ENCODE measurements at places on chromosomes 7 and 10.

GRCh38 chr10:122510736-122511135 lies 49.4 kb downstream of the HTRA1 start:
- DNase-seq = no peak
- H3K4me1 ChIP-seq = no peaks in the 10 kb centered on the region
- no peak overlapping the region for H3K4me3 ChIP-seq
- peaks cover 50% of the 10 kb centered on the region for H3K36me3 ChIP-seq
- no peak overlapping the region for H3K27ac ChIP-seq
- no peaks in the 10 kb centered on the region for H3K27me3 ChIP-seq

DNA sequence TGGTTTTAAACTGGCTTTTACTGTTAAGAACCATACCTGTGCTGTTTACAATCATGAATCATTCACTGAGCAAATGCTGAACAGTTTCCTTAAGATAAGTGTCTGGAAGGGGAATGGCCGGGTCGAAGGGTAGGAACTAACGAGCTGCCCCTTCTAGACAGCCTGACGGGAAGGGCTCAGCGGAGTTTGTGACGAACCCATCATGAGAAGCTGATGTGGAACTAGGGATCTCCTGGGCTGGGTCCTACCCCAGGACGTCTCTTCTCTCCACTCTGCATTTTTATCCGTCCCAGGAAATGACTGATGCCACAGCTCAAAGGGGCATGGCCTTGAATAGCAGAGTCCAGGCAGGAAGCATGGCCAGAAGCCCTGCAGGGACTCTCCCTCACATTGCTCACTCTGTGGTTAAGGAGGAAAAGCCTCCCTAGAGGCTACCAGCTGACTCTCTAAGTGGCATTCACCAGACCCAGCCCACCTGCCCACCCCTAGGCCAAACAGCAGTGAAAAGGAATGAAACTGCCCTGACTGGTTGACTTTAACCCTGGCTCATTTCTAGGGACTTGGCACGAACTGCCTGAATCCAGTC lies 112.0 kb downstream of the PFKFB3 start:
- H3K4me3 ChIP-seq = no peak overlapping the region
- no peaks in the 10 kb centered on the region for H3K27me3 ChIP-seq
- H3K4me1 ChIP-seq = no peaks in the 10 kb centered on the region
- DNase-seq = no peak
- H3K27ac ChIP-seq = no peak overlapping the region

DNA sequence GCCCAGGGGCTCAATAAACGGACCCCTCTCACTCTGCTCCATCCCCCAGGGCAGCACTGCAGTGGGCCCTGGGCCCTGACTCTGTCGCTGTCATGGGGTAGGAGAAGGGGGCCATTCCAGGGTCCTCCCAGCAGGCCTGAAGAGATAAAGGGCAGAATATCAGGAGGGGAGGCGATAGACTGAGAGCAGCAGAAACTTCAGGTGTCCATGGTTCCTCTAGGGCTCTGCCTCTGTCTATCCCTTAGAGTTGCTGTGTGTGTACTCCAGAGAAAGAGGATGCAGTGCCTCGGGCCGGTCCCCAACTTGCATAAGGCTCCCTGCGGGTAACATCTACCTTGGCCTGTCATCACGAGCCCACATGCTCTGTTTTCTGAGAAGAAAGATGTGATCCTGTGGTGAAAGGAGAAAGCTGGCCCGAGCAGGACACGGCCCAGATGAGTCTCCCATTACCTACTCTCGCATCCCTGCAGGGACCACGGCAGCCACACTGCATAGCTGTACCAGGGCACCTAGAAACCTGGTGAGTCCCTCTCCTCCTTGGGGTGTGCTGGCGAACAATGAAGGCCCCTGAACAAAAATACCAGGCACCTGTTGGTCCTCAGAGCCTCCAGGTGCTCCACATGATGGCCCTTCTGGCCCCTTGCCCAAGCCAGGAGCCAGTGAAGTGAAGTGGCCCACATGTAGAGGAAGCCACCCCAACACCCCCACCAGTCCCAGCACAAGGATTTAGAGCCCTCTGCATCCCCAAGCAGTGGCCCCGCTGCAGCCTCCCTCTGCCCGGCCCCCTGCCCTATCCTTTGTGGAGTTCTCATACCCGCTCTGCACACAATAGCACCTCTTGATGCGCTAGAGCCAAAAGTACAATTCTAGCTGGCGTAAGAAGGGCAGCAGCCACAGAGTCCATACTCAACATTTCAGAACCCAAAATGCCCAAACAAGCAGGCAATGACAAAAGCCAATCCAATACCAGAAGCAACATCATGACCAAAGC lies 106.8 kb downstream of the ARHGAP22 start:
- no peaks in the 10 kb centered on the region for H3K27me3 ChIP-seq
- no peak overlapping the region for H3K27ac ChIP-seq
- H3K4me1 ChIP-seq = peaks cover 9% of the 10 kb centered on the region
- no peak for DNase-seq
- no peak overlapping the region for H3K4me3 ChIP-seq

- no peak overlapping the region for H3K4me3 ChIP-seq
- H3K36me3 ChIP-seq = no peaks in the 10 kb centered on the region
- no peak overlapping the region for H3K27ac ChIP-seq
Measured at GRCh38 chr7:55477781-55478374, 94.4 kb downstream of the VOPP1 start.

DNA sequence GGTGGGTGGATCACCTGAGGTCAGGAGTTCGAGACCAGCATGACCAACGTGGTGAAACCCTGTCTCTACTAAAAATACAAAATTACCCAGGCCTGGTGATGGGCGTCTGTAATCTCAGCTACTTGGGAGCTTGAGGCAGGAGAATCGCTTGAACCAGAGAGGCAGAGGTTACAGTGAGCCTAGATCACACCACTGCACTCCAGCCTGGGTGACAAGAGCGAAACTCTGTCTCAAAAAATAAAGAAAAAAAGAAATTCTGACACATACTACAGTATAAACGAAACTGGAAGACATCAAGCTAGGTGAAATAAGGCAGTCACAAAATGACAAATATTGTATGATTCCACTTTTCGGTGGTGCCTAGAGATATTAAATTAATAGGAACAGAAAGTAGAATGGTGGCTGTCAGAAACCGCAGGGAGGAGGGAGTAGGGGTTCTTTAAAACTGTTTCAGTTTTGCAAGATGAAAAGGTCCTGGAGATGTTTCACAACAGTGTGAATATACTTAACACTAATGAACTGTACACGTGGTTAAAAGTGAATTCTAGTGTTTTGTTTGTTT lies 23.2 kb downstream of the PILRA start:
- no peaks in the 10 kb centered on the region for H3K27me3 ChIP-seq
- H3K27ac ChIP-seq = no peak overlapping the region

GRCh38 chr7:101496017-101496416 lies 133.1 kb downstream of the MYL10 start:
- no peaks in the 10 kb centered on the region for H3K27me3 ChIP-seq
- no peak overlapping the region for H3K4me3 ChIP-seq
- H3K4me1 ChIP-seq = no peaks in the 10 kb centered on the region
- DNase-seq = no peak
- no peak overlapping the region for H3K27ac ChIP-seq

DNA sequence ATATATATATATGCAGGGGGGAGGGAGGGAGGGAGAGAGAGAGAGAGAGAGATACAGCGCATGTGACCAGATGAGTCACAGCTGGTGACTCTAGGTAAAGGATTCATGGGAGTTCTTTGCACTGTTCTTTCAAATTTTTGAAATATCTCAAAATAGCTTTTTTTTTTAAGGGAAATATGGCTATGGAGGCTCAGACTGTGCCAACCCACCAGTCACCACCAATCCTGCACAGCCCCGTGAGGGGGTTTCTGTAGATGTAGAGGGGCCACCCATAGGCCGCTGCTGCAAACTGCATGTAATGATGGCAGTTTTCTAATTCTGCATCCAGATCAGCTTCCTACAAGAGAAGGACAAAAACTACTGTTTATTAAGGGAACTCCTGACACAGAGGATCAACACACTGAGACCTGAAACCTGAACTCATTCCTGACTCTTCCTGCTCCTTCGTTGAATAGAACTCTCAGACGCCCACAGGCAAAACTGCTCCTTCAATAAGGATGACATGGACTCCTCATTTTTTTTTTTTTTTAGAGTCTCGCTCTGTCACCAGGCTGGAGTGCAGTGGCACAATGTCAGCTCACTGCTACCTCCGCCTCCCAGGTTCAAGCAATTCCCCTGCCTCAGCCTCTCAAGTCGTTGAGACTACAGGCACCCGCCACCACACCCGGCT lies 17.3 kb downstream of the DAGLB start:
- H3K27ac ChIP-seq = no peak overlapping the region
- H3K4me1 ChIP-seq = peaks cover 6% of the 10 kb centered on the region
- H3K4me3 ChIP-seq = no peak overlapping the region
- peaks cover 61% of the 10 kb centered on the region for H3K36me3 ChIP-seq
- no peak for DNase-seq
- no peaks in the 10 kb centered on the region for H3K27me3 ChIP-seq

DNA sequence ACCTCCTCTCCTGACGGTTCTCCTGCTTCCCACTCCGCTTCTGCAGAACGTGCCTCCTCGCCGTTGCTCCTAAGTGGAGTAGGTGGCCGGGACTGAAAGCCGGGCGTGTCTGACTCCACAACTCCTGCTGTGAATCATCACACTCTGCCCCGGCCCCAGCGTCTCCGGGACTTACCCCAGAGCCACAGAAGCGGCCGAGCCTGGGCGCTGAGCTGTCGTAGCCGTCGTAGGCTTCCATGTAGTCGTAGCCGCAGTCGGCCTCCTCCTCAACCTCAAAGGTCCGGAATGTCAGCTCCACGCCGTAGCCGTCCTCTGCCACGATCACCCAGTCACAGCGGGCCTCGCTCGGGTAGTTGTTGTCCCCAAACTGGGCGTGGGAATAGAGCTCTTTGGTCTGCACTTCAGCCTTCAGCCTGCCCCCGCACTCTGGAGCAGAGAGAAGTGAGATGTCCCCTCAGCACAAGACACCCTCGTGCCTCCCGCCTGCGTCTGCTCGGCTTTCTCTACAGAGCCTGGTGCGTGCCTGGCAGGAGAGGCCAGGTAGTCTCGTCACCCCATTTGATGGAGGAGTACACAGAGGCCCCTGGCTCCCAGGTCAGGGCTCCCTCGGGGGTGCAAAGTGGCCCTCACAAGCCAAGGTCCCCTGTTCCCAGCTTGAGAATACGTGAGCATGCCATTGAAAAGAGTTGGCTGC lies 11.2 kb upstream of the OPALIN start:
- no peak for DNase-seq
- no peaks in the 10 kb centered on the region for H3K27me3 ChIP-seq
- no peaks in the 10 kb centered on the region for H3K36me3 ChIP-seq
- no peak overlapping the region for H3K4me3 ChIP-seq
- no peak overlapping the region for H3K27ac ChIP-seq
- peaks cover 6% of the 10 kb centered on the region for H3K4me1 ChIP-seq

GRCh38 chr7:83941300-83941699 lies 253.3 kb downstream of the SEMA3A start:
- H3K36me3 ChIP-seq = no peaks in the 10 kb centered on the region
- no peak for DNase-seq
- no peak overlapping the region for H3K4me3 ChIP-seq
- H3K27ac ChIP-seq = no peak overlapping the region
- H3K27me3 ChIP-seq = no peaks in the 10 kb centered on the region

DNA sequence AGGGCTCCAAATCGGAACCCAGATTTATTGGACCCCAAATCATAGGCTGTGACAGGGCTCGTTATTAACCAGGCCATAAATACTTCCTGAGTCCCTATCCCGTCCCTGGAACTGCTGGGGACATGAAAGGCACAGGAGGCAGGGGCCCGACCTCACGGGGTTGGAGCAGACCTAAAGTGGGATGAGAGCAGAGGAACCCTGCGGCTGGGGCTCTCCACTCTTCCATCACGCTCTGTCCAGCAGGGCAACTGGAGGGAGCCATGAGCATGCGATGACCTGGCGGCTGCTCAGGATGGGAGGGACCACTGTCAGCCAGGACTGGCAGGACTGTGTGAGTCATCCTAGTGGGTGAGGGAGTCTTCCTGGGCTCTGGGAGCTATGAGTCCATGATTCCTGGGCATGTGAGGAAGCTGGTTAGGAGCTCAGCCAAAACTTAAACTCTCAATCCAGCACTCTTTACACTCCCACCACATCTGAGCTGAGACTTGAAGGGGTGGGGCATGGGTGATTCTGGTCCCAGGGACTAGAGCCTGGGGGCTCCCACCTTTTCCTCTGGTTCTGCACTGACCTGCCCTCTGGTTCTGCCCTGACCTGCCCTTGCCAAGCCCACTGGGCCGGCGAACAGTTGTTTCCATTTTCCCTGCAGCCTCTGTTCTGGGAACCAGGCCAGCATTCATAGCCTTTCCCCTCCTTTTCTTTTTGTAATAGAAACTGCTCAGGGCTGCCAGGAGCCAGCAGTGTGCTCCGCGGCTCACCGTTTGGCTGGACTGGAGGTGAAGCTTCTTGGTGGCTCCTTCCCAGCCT lies 47.1 kb downstream of the SYPL1 start:
- peak; percentile 97 for DNase-seq

DNA sequence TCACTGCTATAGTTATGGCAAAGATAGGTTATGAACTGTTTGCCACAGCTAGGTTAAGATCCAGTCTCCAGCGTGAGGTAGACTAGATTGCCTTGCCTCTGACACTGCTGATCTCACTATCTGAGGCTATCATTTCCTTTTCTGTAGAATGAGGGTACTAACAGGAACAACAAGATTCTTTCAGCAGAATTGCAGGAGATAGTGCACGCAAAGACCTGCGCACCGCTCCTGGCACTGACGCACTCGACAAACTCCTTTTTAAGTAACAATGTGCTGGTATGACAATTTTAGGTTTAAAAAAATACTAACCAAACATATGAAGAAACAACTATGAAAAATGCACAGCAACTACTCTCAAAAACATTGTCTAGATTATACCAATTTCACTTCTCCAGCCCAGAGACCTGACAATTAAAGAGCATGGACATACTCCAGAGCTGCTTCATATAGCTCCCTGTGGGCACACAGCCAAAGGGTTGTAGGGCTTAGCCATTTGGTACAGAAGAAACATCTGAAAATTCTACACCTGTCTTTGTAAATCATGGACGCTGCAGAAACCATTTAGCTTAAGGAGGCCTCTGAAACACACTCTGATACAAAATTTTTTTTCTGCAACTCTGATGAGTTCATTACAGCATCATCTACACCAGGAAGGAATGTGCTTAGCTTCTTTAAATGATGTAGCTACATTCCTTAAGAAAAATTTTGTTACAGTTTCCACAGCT lies 7.8 kb downstream of the ADAM12 start:
- H3K4me3 ChIP-seq = no peak overlapping the region
- no peaks in the 10 kb centered on the region for H3K4me1 ChIP-seq
- no peak for DNase-seq
- H3K27me3 ChIP-seq = no peaks in the 10 kb centered on the region

- no peak overlapping the region for H3K4me3 ChIP-seq
- DNase-seq = no peak
- H3K36me3 ChIP-seq = no peaks in the 10 kb centered on the region
- no peaks in the 10 kb centered on the region for H3K27me3 ChIP-seq
- H3K4me1 ChIP-seq = peaks cover 5% of the 10 kb centered on the region
Measured at GRCh38 chr7:40722242-40722641, 587.4 kb downstream of the SUGCT start.

GRCh38 chr7:37196676-37197075 lies 252.0 kb downstream of the ELMO1 start:
- no peak overlapping the region for H3K4me3 ChIP-seq
- H3K36me3 ChIP-seq = no peaks in the 10 kb centered on the region
- peaks cover 19% of the 10 kb centered on the region for H3K4me1 ChIP-seq
- no peaks in the 10 kb centered on the region for H3K27me3 ChIP-seq
- H3K27ac ChIP-seq = no peak overlapping the region
- DNase-seq = no peak

- H3K4me3 ChIP-seq = no peak overlapping the region
- no peak for DNase-seq
- no peak overlapping the region for H3K27ac ChIP-seq
Measured at GRCh38 chr7:52992479-52993162, 42.8 kb upstream of the POM121L12 start.
